RCC 7860 (cell line): ENCODE measurements at places on chromosomes 7 and 10.

DNA sequence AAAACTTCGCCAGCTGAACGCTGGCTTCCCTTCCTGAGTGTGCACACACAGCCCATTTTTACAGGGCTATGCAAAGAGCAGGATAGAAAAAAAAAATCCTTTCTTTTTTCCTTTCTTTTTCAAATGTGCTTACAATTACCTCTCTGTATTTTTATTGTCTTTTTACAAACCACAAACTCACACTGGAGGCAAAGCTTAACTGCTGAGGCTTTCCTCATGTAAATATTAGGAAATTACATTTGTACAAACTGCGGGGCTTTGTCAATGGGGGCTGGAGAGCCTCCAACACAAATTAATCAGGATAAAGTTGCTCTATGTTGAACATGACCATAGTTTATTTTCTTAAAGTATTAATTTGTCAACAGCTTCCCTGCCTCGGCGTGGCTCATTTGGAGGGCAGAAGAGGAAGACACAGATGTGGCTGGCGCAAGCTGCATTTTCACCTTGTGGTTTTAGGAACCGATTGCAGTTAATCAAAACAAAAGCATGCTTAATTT lies 411.7 kb upstream of the MKI67 start:
- no peak for DNase-seq

DNA sequence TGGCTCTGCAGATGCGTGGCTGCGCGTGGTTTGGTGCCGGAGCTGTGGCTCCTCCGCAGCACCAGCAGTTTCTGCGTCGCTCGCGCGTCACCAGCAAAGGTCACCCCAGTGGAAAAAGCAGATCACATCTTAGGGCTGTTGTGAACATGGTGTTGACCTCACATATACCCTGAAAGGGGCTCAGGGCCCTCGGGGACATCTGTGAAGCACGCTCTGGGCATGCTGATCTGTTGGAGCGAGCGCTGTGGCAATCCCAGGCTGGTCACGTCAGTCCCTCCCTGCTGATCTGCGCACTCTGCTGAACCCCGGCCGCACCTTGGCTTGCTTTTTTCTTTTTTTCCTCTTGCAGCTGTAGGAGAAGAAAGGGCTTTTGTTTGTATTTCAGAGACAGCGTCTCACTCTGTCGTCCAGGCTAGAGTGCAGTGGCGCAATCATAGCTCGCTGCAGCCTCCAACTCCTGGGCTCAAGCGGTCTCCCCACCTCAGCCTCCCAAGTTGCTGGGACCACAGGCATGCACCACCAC lies 33.3 kb upstream of the AP5Z1 start:
- DNase-seq, result no peak

- no peak for DNase-seq
Measured at GRCh38 chr7:131000873-131001272, 266.9 kb upstream of the KLF14 start.

DNA sequence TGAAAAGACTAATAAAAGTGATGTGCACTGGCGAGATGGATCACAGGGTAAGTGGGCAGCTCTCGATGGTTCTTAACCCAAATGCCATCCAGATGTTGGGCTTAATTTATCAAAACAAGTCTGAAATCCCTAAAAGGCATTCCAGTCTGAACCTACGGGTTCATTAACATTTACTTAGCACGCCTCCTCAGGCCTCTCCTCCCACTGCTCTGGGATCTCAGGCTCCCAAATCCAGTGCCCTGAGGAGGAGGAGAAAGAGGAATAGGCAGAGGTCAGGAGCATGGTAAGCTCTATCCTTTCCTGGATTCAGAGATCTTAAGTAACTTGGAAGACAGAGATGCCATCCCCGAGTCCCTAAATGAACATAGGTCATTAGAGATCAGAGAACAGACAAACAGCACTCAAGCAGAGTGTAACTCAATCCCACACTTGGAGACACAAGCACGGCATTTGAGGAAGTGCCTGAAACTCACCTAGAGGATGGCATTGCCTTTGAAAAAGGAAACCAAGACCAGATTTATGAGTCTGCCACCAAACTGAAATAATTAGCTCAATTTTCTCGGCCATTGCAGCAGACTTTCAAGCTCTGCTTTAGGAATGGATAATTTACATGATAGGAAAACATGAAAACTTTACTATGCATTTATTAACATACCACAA lies 140.9 kb downstream of the CXCL12 start:
- DNase-seq, result no peak

DNA sequence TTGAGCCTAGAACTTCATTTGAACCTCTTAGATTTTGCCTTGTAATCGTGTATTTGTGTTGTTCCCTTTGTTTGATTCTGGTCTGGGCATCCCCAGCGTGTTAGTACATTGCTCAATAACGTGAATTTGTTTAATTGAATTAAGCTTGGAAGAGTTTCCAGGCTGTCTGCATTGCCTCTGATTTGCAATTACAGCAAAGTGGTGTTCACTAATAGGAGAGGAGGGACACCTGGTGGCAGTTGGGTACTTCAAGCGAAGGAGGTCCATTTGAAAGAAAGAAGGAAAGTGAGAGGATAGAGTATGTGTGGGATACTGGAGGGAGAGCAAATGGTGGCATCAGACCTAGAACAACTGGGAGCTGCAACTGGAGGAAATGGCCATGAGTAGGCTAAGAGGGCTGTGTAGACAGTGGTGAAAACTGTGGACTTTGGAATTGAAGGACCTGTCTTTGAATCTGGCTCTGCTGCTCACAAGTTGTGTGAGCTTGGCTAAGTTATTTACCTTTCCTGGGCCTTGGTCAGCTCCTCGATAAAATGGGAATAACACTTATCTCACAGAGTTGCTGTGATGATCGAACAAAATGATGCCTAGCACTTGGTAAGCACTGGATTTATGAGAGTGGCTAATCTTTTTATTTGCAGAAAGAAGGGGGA lies 15.1 kb downstream of the LSMEM1 start:
- DNase-seq, result peak; percentile 44

GRCh38 chr7:18861514-18862118 lies 255.8 kb downstream of the TWIST1 start:
- DNase-seq, result no peak

DNA sequence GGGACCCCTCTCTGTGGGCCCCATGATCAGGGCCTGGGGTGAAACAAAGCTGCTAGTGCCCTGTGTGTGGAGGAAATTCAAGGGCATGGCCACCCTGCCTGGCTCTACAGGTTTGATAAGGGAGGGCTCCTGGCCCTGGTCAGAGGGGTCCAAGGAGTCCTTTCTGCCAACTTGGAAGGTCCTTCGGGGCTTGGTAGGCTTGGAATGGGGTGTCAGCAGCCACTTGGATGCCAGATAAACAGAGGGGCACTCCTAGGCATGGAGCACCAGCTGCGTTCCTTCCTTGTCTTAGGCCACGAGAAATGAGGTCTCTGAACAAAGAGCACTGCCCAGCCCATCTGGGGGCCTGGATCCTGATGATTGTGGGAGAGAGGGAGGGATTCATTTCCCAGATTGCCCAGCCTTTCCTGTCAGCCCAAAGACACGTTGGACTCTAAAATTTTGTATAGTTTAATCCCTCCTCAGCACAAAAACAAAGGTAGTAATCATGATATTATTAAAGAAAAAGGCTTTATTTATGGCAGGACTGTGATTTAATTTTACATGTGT lies 5.1 kb downstream of the MTURN start:
- DNase-seq, result no peak

DNA sequence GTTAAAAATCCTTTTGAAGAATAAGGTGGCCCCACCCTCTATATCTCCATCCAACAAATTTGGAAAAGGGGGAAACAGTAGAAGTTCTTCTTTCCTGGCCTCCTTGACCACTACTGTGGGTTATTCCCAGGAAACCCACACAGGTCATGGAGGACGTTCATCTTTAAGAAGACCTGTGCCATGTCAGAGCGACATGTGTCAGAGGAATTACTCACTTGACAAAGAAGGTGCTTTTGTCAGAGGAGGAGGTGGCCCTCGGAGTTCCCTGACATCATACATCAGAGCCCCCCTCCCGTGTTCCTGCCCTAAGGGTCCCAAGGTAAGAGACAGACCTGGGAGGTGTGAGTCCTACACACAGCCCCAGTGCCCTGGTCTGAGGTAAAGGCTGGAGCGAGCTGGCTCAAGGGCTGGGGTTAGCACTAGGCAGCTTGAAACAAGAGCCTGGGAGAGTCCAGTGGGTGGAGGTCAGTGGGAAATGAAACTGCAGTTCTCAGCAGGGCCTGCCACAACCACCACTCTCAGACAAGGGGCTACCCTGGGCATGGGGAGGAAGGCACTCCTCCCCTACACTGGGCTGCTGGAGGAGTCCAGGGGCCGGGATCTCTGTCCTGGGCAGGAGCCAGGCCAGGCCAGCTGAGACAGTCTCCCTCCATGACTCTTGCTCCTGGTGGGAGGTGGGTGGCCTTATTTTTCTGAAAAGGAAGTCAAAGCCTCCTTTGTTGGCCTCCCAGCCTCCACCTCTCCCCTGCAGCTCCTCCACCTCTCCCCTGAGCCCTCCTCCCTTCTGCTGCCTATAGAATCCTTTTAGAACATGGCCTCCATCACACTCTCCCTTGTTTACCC lies 21.8 kb upstream of the ZMIZ1 start:
- no peak for DNase-seq

DNA sequence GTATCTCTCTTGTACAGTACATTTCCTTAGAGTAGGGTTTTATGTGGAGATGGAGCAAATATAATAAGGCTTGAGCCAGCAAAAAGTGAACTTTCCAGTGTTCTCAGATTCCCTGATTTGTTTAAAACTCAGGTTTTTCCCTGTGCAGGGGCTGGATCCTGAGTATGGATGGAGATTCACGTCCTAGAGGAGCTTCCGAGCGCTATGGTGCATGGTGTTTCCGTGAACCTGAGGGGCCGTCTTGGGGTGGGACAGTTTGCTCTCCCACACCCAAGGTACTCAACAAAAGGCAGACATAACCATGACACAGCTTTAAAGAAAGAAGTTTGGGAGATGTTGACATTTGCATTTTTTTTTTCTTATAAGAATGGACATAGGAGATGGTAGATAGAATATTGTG lies 122.5 kb downstream of the SEC23IP start:
- DNase-seq, result no peak

DNA sequence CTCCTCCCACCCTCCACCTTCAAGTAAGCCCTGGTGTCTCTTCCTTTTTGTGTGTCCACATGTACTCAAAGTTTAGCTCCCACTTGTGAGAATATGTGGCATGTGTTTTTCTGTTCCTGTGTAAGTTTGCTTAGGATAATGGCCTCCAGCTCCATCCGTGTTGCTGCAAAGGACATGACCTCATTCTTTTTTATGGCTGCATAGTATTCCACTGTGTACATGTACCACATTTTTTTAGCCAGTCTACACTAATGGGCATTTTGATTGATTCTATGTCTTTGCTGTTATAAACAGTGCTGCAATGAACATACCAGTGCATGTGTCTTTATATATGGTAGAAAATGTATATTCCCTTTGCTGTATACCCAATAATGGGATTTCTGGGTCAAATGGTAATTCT lies 710.9 kb downstream of the CCSER2 start:
- no peak for DNase-seq

- DNase-seq, result peak; percentile 42
Measured at GRCh38 chr7:50803359-50804337, 21.0 kb upstream of the GRB10 start.

GRCh38 chr10:30873411-30873810 lies 158.3 kb downstream of the ZNF438 start:
- DNase-seq, result no peak

DNA sequence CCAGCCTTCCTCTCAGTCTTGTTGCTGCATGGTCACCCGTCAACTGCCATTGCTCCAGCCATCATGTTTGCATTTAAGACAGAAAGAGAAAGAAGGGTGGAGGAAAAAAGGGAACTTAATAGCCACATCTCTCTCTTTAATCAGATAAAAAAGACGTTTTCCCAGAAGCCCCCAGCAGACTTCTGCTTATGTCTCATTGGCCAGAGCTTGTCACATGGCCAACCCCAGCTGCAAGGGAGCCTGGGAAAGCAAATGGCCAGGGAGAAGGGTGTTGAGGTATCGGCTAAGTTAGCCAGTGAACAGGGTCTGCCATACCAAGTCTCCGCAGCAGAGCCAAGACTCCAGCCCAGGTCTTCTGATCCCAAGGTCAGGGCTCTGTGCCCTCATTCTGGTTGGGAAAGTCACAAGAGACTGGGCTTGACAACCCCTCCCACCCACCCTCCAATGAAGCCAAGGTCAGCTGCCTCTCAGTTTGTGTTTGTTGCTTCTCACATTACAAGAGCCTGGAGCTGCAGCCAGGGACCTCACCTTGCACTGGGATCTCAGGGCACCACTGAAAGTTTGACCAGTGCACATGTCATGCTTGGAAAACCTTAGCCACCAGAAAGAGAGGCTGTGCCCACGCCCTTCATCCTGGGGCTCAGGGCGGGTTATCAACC lies 80.3 kb upstream of the LYZL2 start:
- no peak for DNase-seq

DNA sequence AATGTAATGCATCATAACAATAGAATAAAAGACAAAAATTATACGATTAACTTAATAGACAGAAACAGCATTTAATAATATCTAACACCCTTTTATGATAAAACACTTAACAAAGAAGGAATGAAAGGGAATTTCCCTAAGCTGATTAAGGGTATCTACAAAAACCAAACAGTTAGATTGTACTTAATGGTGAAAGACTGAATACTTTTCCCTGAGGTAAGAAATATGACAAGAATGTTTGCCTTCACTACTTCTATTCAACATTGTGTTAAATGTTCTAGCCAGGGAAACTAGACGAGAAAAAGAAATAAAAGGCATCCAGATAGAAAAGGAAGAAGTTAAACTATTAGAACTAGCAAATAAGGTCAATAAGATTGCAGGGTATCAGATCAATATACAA lies 276.9 kb downstream of the BAMBI start:
- no peak for DNase-seq

DNA sequence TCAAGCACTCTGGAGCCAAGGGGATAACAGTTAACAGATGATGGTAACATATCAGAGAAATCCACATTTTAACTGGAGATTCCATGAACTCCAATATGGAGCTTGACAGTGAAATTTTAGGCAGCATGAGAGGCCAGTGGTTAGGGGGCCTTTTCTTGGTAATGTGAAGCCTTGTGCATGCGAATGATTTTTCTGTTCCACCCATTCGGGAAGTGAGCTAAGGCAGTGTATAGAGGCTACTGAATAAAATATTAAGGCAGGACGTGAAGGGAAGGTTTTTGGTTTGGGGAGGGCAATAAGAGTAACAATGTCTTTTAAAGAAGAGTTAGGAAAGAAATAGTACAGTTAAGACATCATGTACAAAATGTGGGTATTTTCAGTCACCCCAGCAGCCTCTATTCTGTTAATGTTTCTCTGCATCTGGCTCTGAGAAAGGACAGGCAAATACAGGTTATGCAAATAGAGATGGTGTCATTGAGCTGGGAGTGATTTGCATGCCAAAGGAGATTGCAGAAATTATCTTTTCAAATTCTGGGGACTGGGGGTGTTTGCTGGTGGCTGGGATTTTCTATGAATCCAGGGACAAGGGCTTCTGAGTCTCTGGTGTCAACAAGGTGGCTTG lies 6.8 kb upstream of the TAS2R60 start:
- DNase-seq, result no peak

GRCh38 chr7:29017713-29018112 lies 59.6 kb upstream of the TRIL start:
- no peak for DNase-seq

- DNase-seq, result no peak
Measured at GRCh38 chr10:78870458-78870857, 198.3 kb upstream of the ZMIZ1 start.
